Activated CD4-positive, alpha-beta T cell treated with anti-CD3 and anti-CD28 coated beads, Interleukin-2, amount 10 ng/mL, durations not matched to agents 7 days and 5 days (primary cell): ENCODE measurements at places on chromosomes 4 and X. TPM values are rescaled to one million over a fixed set of nuclear protein-coding genes. Genes with fewer than 3 reads are reported as not detected.

Gene PABPC4L
- total RNA-seq = not detected

Gene HPGDS
- total RNA-seq = not detected

Gene FAT1
- 0.30 TPM for total RNA-seq

Gene NSUN7
- not detected for total RNA-seq

Gene USP46
- total RNA-seq = 8.7 TPM

Gene GRIA3
- not detected for total RNA-seq

Gene CHRDL1
- total RNA-seq = not detected

Gene NAP1L2
- 2.2 TPM for total RNA-seq

GRCh38 chr4:42466273-42466844, 69.1 kb downstream of the SHISA3 start:
- no peaks in the 10 kb centered on the region for H3K4me1 ChIP-seq
- no peak overlapping the region for H3K27ac ChIP-seq
- no peak for DNase-seq
- H3K4me3 ChIP-seq = no peak overlapping the region

GRCh38 chr4:127606823-127607222, 25.9 kb upstream of the INTU start:
- no peaks in the 10 kb centered on the region for H3K4me1 ChIP-seq
- DNase-seq = no peak
- H3K27me3 ChIP-seq = peaks cover 15% of the 10 kb centered on the region
- H3K36me3 ChIP-seq = no peaks in the 10 kb centered on the region
- H3K4me3 ChIP-seq = no peak overlapping the region
- no peak overlapping the region for H3K27ac ChIP-seq

DNA sequence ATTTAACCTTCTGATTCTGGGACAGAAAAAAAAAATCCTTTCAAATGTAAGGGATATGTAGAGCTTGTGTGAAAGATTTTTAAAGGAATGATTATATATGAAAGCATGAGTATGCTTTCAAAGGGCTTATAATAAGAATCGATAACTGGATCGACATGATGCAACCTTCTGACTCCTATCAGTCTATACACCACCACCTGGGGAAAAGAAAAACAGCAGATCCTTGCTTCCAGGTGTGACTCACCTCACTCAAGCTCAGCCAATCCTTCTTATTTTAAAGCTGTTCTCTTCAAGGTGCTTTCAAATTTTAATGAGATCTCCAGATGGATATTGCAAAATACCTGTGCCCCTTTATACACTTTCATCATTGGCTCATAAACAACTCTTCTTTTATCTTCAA, 102.1 kb upstream of the EDNRA start:
- H3K27ac ChIP-seq = no peak overlapping the region
- no peaks in the 10 kb centered on the region for H3K4me1 ChIP-seq
- no peak overlapping the region for H3K4me3 ChIP-seq
- no peaks in the 10 kb centered on the region for H3K36me3 ChIP-seq

GRCh38 chrX:71107762-71108360, 1.3 kb upstream of the CXorf65 start:
- peaks cover 57% of the 10 kb centered on the region for H3K4me1 ChIP-seq
- peak overlapping the region; percentile 98 for H3K4me3 ChIP-seq
- no peaks in the 10 kb centered on the region for H3K27me3 ChIP-seq
- peak overlapping the region; percentile 99 for H3K27ac ChIP-seq
- H3K36me3 ChIP-seq = peaks cover 70% of the 10 kb centered on the region

- DNase-seq = no peak
- H3K4me3 ChIP-seq = no peak overlapping the region
- peaks cover 9% of the 10 kb centered on the region for H3K4me1 ChIP-seq
- no peak overlapping the region for H3K27ac ChIP-seq
- H3K36me3 ChIP-seq = peaks cover 11% of the 10 kb centered on the region
Observed at GRCh38 chrX:24805201-24805600, 111.5 kb downstream of the POLA1 start.

DNA sequence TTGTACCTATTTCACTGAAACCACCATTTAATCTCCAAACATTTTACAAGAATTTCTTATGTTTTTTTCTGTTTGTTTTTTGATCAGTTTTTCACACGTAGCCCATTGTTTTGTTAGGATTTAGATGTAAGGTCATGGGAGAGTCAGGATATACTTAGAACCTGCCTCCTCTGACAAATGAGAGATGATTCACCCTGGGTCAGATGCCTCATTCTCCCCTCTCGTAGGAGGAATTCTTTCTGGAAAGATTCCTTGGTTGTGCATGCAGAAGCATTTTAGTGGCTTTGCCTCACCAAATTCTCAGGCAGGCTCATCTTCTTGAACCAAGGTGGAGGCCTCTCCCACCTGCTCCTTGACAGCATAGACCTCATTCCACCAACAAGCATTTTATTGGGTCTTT, 599.3 kb downstream of the SPRY1 start:
- H3K4me3 ChIP-seq = no peak overlapping the region
- no peak overlapping the region for H3K27ac ChIP-seq
- H3K4me1 ChIP-seq = no peaks in the 10 kb centered on the region

DNA sequence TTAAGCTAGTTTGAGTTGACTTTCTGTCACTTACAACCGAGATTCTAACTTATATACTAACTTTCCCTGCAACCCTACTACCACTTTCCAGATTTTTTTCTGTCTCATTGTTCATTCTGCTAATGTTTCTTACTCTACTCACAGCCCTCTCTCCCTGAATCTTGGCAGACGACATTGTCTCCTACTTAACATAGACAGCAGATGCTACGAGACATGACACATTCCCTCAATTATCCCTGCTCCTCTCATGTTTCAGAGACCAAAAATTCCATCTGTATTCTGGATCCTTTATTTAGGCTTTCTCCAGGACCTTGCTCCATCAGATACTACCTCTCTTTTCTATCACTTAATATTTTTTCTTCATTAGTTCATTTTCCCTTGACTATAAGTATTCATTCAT, 379.1 kb upstream of the TEX13C start:
- H3K27me3 ChIP-seq = no peaks in the 10 kb centered on the region
- H3K36me3 ChIP-seq = no peaks in the 10 kb centered on the region
- H3K27ac ChIP-seq = no peak overlapping the region
- DNase-seq = no peak
- no peak overlapping the region for H3K4me3 ChIP-seq

DNA sequence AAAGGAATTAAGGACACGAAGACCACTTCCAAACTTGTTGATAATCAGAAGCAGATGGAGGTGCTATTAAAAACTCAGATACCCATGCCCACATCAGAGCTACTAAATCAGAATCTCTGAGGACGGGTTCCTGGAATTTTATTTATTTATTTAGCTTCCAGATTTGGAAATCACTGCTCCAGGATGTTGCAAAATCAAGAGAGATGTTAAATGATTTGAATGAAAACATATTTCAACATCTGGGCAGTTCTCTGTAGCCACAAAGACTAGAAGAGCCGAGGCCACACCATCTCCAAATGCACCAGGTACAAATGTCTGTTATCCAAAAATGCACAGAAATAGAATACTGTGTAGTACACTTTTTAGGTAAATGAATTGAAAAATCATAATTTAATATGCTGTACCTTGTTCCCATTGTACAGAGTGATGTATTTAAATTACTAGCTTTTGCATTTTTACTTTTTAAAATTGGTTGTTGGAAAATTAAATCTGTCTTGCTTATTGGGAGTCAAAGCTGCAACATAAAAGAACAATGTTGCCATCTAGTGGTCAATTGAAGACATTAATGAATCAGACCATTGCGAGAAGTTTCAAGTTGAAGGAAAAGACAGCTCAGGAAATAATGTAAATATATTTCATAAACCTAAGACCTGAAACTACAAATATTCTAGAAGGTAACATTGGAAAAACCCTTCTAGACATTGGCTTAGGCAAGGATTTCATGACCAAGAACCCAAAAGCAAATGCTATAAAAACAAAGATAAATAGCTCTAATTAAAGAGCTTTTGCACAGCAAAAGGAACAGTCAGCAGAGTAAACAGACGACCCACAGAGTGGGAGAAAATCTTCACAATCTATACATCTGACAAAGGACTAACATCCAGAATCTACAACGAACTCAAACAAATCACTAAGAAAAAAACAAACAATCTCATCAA, 151.3 kb upstream of the TTC29 start:
- no peak for DNase-seq
- H3K27me3 ChIP-seq = peaks cover 8% of the 10 kb centered on the region

GRCh38 chr4:140568507-140569306, at the start of gene UCP1:
Gene UCP1, minus strand, starts transcription at chr4:140568961. Its CDS starts 232 bp downstream, at chr4:140568729.
- no peak within 1 kb of the TSS for H3K27ac ChIP-seq
- DNase-seq = no peak
- peaks cover 55% of the 10 kb centered on the region for H3K27me3 ChIP-seq
- peaks cover 2% of the 10 kb centered on the region for H3K36me3 ChIP-seq
- H3K4me1 ChIP-seq = peaks cover 9% of the 10 kb centered on the region

DNA sequence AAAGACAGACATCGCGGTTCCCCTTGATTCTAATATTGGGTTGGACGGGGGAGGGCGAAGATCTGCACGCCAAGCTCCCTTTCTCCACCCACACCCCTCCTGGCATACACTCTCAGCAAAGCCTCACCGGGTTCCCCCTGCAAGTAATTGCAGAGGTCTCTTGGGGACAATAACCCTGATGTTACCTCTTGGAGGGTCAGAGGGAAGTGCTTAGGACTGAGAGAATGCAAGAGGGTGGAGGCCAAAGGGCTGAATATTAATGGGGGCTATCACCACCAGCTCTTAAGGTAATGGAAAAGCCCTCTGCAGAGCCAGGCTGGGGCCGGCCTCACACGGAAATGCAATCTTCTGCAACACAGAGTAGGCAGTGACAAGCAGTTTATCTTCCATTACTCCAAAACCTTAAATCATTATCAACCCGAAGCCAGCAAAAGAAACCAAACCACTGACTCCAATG, 344.1 kb upstream of the GATB start:
- peaks cover 43% of the 10 kb centered on the region for H3K36me3 ChIP-seq
- no peak overlapping the region for H3K27ac ChIP-seq
- no peak overlapping the region for H3K4me3 ChIP-seq
- peaks cover 85% of the 10 kb centered on the region for H3K4me1 ChIP-seq

DNA sequence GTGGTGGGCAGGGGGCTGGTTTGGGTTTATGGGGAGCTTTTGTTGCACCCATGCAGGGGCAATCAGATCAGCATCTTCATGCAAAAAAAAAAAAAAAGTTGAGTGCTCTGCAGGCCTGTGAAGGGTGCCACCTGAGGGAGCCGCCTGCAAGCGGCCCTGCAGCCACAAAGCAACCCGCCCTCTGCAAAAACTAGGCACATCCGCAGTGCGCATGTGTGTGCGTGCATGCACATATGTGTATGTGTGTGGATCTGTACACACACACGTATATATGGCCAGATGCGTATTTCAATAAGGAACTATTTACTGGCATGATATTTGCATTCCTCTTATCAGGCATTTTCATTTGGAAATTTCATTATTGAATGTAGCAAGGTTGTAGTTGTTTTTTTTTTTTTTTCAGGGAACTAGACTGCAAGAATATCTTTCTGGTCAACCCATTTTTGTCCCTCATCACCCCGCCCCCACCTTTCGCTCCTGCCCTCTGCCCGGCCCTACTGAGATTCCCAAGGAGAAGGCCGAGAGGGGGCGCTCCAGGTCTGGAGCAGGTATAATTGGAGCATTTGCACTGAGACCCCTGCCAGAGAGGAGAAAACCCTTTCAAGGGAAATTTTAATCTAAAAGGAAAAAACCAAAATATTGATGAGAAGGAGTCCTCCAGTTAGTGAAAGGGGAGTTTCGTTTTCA, 18.1 kb downstream of the CCNQ start:
- H3K27ac ChIP-seq = no peak overlapping the region
- H3K27me3 ChIP-seq = no peaks in the 10 kb centered on the region
- H3K4me3 ChIP-seq = no peak overlapping the region
- peaks cover 2% of the 10 kb centered on the region for H3K36me3 ChIP-seq

DNA sequence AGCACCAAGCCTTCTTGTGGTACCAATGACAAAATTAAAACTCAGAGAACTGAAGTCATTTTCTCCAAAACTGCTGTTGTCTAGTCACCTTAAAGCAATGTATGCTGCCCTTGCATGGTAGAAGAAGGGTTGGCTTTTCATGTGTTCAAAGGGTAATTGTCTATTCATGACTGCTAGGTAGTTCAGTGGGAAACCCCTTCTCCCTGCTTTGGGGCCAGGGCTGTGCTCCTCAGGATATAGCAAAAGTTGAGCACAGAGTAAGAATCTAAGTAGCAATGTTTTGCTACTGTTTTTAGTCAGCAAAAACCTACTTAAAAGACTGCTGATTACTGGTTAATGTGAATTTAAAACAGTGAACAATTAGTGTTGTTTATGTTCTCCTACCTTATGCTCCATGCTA, 30.8 kb upstream of the FAM9B start:
- DNase-seq = no peak
- H3K4me3 ChIP-seq = no peak overlapping the region
- no peak overlapping the region for H3K27ac ChIP-seq
- H3K27me3 ChIP-seq = no peaks in the 10 kb centered on the region
- H3K36me3 ChIP-seq = no peaks in the 10 kb centered on the region

- H3K4me1 ChIP-seq = no peaks in the 10 kb centered on the region
- no peak overlapping the region for H3K27ac ChIP-seq
- H3K4me3 ChIP-seq = no peak overlapping the region
- no peak for DNase-seq
- no peaks in the 10 kb centered on the region for H3K27me3 ChIP-seq
Observed at GRCh38 chr4:166198516-166199310, 325.7 kb downstream of the TLL1 start.

DNA sequence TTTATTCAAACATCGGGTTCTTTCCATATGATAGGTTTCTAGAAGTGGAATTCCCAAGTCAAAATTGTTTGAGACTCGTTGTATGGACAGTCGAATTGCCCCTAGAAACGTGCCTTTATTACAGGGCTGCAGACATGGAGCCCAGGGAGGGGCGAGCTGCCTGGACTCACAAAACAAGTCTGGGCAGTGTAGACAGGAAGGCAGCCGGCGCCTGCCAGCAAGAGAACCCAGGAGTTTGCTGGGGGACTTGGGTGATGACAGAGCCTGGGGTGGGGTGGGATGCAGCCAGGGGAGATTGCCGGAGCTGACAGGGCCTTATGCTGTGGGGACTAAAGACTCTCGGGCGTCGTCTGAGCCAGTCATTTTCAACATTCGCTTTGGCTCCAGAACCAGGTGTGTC, 107.4 kb upstream of the MSX1 start:
- no peak for DNase-seq
- no peaks in the 10 kb centered on the region for H3K4me1 ChIP-seq
- H3K27ac ChIP-seq = no peak overlapping the region
- H3K36me3 ChIP-seq = no peaks in the 10 kb centered on the region

GRCh38 chr4:168883513-168883912, 126.5 kb downstream of the CBR4 start:
- no peak overlapping the region for H3K4me3 ChIP-seq
- peaks cover 21% of the 10 kb centered on the region for H3K27me3 ChIP-seq
- H3K36me3 ChIP-seq = no peaks in the 10 kb centered on the region
- no peak for DNase-seq
- peaks cover 5% of the 10 kb centered on the region for H3K4me1 ChIP-seq

DNA sequence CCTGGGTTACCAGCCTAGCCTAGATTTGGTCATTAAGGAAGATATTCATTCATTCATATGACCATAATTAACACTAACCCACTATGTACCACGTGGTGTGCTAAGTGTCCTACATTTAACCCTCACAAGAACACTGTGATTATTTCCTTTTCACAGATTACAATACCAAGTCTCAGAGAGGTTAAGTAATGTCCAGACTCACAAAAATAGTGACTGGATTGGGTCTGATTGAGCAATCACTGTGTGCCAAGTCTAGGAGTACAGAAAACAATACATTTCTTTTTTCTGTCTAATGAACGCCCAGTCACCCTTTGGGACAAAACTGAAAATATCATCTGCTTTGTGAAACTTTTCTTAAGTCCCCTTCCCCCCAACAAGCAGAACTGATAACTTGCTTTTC, 7.6 kb upstream of the DLG3 start:
- H3K27ac ChIP-seq = no peak overlapping the region
- peaks cover 37% of the 10 kb centered on the region for H3K27me3 ChIP-seq
- no peak for DNase-seq
- H3K36me3 ChIP-seq = no peaks in the 10 kb centered on the region
- H3K4me1 ChIP-seq = peaks cover 39% of the 10 kb centered on the region
